ENCODE measurements at places on chromosomes 2 and 18.
A peak's percentile ranks its signal among the peaks of the same experiment; 100 is the strongest.

DNA sequence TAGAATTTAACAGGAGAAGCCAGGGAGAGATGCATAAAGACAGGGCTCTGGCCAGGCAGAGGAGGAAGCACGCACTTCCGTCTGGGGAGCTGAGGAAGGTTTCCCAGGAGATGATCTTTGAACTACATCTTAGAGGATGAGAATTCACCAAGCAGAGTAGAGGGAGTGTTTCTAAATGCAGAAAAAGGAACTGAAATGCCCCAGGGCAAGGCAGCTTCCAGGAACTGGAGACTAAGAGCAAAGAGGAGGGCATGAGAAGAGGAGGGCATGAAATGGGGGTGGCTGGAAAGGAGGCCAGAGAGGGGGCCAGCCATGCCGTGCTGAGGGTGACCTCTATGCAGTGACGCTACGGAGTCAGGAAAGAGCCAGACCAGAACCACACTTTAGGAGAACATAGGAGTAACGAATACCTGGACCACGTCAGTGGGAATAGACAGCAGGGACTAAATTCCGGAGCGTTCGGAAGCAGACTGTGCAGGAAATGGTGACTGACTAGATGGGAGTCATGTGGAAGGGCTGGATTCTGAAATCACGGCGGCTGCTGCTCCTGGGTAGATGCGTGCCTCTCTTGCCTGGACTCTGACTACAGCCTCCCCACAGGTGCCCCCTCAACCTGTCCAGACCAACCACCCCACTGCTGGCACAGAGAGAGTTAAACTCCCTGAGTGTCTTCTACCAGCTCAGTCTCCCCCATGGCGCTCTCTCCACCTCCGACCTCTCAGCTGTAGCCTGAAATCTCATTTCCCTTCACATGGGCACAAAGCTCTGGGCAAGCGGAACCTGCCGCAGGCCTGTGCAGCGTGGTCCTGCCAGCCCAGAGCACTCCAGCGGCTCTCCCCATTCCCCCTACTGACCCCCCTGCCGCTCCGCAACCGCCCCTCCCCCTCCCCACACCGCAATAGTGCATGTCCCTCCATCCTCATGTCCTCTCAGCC is 87.0 kb upstream of the RTN4 start:
- DNase-seq: no peak

DNA sequence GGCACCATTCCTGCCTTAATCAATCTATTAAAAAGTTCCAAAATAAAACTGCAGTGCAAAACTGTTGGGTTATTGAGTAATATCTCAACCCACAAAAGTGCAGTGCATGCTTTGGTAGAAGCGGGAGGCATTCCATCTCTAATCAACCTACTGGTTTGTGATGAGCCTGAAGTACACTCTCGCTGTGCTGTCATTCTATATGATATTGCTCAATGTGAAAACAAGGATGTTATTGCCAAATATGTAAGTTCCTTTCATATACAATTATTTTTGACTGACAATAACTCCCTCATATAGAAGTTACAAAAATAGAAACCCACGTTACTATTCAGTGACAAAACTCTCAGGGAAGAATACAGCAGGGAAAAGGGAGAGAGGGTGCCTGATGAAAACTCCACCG is 43.0 kb downstream of the OSGEPL1 start:
- DNase-seq: no peak

DNA sequence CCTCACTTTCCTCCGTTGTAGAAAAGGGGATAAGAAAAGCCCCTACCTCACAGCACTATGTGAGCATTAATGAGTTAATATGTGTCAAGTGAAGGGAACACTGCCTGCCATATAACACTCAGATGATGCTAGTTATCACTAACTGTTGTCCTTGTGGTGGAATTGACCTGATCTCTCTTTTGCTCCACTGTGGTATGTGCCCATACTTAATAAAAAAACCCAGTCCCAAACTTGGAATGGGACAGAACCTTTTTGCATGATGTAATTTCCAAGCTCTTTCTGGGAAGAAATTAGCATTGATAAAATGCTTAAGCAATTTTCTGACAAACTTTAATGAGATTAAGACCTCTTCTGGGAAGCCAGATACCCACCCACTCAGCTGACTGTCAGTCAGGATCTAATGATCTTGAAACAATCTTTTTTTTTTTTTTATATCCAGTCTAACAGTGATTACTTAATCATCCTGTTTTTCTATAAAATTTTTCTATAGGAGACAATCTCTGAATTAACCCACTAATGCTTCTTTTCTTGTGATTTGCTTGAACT is 158.7 kb downstream of the ZBTB7C start:
- no peak for DNase-seq

DNA sequence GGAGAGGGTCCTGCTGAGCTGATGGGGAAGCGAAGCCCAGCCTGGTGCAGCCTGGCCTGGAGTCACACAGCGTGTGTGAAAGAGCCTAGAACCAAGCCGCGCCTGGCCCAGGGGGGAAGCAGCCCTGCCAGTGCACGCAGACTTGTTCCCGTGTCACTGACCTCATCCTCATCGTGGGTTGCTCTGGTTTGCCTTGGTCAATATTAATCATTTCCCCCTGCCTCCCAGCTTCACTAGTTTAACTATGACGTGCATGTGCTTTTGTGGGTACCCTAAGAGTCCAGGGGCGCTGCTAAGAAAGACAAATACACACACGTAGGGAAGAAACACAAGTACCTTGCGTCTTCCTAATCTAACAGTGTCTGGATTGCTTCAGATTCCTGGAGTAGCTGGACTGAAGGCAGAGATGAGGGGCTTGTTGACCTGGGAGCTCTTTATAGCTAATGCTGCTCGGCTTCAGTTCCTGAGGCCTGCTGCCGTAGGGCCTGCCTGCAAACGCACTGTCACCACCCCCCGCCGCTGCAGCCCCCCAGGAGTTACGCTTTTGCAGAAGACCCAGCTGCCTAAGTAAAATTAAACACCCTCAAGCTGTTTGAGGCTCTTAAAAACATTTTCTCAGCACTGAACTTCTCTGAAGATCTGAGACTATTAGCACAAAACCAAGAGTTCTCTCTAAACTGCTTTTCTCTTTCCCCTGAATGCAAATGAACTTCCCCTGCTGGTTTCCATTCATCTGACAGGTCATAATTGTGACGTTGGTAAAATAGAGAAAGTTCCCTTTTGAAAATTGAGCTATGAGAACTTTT is 159.2 kb downstream of the FAM210A start:
- no peak for DNase-seq

GRCh38 chr2:142299021-142299420 is 168.2 kb upstream of the LRP1B start:
- DNase-seq: no peak

DNA sequence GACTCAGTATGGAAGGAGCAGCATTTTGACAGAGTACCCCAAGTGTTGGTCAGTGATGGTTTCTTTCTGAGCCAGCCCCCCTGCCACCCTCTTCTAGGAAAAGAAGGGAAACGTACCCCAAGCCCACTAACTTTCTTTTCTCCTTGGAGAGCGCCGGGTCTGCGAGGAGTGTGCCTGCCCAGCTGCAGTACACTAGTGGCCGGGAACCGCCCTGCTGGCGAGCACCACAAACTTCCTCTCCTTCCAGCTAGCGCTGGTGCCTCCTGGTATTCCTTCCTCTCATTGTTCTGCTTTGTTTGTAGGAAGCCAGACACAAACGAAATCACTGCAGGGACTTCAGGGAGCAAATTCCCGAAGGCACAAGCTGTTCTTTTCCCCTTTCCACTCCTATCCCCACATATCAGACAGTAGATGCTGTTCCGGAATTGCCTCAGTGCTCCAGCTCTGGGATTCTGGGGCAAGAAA is 1.8 kb downstream of the CCDC85A start:
- peak; percentile 25 for DNase-seq

GRCh38 chr2:200483729-200484198 is 26.1 kb downstream of the KCTD18 start:
- peak; percentile 42 for DNase-seq

GRCh38 chr2:30729031-30729430 is 78.2 kb downstream of the CAPN13 start:
- DNase-seq: no peak

DNA sequence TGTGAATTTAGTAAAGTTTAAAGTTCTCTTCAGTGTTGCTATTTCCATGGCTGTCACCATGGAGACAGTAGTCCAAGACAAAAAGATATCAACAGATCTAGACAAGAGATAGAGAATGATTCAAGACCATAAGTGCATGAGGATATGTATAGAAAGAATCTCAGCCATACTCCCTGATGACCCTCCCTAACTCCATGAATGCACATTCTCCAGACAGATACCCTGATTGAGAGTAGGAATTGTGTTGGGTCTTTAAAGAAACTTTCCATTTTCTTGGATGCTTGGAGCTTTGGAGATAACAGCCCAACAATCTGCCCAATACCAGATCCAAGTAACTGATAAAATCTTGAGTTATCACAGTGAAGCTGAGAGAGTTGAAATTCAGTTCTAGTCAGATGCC is 1601.2 kb upstream of the CELF4 start:
- no peak for DNase-seq

GRCh38 chr2:189933041-189933440 is 129.5 kb downstream of the MSTN start:
- no peak for DNase-seq

DNA sequence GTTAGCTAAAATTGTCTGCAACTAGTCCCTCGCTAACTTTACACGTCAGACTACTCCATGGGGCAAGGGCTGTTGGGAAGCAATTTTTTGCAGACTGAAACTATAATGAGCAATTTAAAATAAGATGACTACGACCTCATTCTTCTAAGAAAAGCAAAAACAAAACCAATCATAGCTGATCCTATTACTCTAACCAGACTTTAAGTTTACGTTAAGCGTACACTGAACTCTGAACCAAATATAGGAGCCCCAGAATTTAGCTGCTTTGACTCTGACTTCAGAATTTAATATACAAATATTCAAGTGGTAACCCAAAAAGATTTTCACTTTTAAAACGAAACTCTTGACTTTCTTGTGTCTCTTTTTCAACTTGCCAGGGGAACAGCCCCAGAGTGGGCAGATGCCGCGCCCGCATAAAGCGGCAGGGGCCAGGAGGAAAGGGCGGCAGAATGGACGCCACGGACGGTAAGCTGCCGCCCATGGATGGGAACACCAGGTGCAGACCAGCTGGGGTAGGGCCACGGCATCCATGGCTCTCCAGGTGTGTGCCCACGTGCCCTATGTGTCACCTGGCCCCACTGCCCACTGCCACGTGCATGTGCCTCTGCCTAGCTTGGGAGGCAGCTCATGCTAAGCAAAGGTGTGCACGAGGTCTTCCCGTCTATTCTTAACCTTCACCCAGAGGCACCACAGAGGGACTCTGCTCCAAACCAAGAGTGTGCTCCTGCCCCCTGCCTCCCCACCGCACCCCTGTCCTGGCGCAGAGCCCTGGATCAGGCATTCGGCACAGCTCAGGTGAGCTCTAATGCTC is 217.6 kb downstream of the HDAC4 start:
- DNase-seq: no peak

DNA sequence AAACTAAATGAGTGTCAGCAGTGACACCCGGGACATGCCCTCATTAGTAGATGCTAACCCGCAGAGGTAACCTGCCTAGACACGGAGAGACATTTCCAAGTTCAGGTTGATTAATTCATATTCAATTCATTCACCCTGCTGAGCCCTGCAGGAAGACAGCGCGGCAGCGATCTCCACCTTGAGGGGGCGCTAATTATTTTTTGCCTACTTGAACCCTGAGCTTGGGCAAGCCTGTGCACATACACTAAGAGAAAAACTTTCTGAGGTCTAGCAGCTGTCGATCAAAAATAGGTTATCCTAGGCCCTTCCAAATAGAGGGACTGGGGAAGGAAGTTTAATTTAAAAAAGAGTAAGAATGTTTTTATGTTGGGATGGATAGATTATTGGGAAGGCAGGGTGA is 1.3 kb upstream of the LYPD6 start:
- DNase-seq: no peak

GRCh38 chr2:29700560-29700959 is 220.8 kb downstream of the ALK start:
- no peak for DNase-seq

- DNase-seq: peak; percentile 74
These were observed at the start of gene ANKRD44 for GRCh38 chr2:197310271-197310985. Gene ANKRD44 (minus strand): TSS chr2:197310780. CDS start chr2:197310604, 176 bp downstream.

DNA sequence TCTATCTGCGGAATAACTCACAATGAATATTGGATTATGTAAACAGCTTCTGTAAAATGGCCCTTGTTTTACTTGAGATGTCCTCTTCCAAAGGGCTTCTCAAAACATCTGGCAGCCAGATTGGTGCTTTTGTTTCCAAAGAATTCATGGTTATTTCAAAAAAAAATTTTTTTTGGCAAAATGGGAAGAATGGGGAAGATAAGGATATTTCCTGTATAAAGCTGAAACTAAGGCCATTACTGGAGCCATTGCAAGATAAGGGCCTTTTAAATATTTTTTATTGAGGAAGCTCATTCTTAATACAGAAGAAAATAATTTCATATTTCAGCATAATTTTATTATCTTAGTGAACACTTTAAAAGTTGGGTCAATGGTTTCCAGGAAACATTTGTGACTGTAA is 259.1 kb downstream of the GALNT13 start:
- DNase-seq: peak; percentile 42

- DNase-seq: no peak
These were observed 947 bp upstream of the ANKRD44 start for GRCh38 chr2:197311421-197312033.

DNA sequence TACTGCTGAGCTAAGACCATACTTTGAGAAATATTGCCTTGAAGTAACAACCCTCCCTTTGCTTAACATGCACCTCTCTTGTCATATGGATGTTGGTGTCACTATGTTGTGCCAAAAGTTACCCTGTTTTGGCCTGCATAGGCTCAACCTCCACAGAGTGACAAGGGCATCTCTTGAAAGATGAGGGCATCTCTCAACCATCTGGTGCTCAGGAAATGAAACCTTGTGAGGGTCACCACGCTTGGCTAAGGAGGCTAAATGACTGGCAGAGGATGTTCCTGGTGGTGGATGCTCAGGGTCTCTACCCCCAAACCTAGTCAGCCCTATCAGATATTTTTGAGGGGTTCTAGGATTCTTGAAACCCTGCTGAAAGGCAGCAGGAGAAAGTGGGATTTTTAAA is 2.3 kb downstream of the LHCGR start:
- DNase-seq: no peak

DNA sequence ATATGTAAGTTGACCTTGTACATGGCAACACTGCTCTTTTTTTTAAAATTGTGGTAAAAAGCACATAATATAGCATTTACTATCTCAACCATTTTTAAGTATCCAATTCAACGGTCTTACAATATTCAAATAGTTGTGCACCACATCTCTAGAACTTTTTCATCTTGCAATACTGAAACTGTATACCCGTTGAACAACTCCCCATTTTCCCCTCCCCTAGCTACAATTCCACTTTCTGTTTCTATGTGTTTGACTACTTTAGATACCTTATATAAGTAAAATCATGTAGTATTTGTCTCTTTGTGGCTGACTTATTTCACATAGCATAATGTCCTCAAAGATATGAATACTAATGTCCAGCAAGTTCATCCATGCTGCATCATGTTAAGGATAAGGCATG is 452.1 kb downstream of the TXNL1 start:
- no peak for DNase-seq

GRCh38 chr2:149420053-149420963 is 89.9 kb downstream of the LYPD6 start:
- DNase-seq: peak; percentile 64

DNA sequence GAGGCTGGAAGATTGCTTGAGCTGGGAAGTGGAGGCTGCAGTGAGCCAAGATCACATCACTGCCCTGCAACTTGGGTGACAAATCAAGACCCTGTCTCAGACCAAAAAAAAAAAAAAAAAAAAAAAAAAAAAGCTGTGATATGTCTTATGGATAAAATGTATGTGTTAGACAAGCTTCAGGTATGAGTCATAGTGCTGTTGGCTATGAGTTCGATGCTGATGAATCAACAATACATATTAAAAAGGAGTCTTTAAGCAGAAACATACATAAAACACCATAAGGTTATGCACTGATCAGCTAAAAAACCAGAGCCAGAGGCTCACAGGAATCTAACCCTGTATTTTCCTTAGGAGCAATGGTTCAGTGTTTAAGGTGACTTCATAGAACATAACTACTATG is 332.3 kb downstream of the NCKAP5 start:
- no peak for DNase-seq
